Activated T-helper 1 cell treated with anti-CD3 and anti-CD28 coated beads, Interleukin-2, amount 50 U/mL, for 16 hours (primary cell): ENCODE measurements at places on chromosomes 1 and 21.
A peak's percentile ranks its signal among the peaks of the same experiment; 100 is the strongest.

DNA sequence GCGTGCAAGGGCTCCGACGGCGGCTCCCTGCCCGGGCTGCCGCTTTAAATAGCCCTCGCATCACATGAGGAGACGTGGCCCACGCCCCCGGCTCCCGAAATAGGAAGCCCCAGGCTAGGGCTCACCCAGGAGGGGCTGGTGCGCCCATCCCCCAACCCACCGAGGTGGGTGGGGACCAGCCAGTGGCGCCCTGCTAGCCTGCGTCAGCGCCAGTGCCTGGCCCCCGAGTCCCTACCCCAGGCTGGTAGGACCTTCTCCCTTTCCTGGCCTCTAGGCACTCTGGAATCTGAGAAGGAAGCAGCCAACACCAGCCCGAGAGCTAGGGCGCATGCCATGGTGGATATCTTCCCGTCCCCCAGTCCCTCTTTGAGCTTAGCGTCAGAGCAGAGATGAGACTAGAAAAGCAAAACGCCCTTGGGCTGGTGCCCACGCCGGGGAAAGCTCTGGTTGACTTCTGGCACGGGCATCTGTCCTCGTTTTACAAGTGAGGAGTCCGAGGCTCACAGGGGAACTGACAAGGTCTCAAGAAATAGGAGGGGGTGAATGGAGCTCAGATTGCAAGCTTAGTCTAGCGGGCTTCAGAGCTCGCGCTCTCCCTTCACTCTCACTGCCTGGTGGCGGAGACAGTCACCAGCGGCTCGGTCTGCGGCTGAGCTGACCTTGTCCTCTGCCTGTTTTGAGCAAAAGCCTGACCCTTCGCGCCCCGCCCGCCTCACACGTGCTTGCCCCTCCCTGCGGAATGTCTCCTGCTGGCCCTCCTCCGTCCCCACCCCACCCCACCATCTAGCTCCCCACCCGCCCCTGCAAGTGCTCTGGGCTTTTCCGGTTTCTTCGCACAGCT is at the start of gene FABP3:
Gene FABP3, minus strand, starts transcription at position 21 of the 841 bp plus-strand sequence. CDS start 62 bp downstream, outside the sequence.
- no peak for DNase-seq

DNA sequence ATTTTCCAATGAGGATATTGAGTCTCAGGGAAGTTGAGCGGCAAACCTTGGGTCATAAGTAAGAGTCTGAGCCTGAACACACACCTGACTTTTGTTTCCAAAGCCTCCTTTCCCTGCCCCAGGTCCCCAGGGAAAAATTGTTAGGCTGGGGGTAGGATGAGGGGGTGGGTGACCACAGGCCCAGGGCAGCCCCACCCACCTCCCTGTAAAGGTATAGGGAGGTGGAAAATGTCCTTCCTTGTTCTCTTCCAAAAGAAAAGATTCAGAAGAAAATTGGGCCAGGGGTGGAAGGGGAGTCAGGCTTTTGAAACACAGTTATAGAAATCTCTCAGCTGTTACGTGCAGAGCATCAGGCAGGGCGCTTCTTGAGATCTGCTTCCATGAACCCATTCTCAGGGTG is 129.7 kb upstream of the NGF start:
- DNase-seq = no peak

GRCh38 chr1:18463984-18464664 is 16.6 kb upstream of the KLHDC7A start:
- DNase-seq = no peak

DNA sequence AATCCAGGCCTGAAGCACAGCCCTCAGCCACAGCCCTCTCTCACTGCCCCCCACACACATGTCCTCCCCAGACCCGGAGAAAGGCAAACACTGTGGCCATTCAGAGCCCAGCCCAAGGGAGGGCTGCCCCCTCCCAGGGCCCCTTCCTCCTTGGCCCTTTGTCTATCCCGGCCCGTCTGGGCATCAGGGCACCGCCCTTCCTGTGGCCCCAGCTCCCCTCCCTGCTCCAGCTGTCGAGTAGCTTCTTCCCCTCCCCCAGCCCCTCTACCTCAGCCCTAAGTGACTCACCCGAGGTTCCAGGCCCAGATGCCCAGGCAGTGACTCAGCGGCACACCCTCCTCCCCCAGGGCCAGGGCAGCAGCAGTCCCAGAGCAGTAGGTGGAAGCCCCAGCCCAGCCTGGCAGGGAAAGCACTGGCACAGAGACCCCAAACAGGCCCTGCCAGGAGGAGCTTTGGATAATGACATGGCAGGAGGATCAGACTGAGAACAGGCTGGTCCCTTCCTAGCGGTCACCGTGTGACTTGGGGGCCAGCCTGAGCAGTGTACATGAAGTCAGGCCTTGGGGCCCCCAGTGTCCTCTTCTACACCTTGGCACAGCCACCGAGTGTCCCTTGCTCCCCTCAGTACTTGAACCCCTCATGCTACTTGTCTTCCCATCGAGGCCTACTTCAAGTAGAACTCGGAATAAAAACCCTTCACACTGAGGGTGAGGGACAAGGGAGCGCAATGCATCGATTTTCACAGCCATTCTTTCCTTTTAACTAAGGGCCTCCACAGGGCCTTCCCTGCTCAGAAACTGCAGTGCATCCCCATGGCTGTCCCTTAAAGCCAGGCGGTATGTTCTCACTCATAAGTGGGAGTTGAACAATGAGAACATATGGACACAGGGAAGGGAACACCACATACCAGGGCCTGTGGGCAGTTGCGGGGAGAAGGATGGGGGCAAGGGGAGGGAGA is 1.0 kb upstream of the S100A2 start:
- peak; percentile 75 for DNase-seq

GRCh38 chr1:53732912-53733317 is 6.0 kb downstream of the GLIS1 start:
- DNase-seq = no peak

- no peak for DNase-seq
These were observed 59.4 kb downstream of the SLC30A7 start for GRCh38 chr1:100955322-100955721.

GRCh38 chr1:209344156-209344555 is 239.4 kb upstream of the CAMK1G start:
- DNase-seq = no peak

GRCh38 chr1:109478806-109479205 is 4.9 kb upstream of the ATXN7L2 start:
- no peak for DNase-seq

GRCh38 chr1:37997256-37998088 is 7.7 kb upstream of the SF3A3 start:
- DNase-seq = no peak

DNA sequence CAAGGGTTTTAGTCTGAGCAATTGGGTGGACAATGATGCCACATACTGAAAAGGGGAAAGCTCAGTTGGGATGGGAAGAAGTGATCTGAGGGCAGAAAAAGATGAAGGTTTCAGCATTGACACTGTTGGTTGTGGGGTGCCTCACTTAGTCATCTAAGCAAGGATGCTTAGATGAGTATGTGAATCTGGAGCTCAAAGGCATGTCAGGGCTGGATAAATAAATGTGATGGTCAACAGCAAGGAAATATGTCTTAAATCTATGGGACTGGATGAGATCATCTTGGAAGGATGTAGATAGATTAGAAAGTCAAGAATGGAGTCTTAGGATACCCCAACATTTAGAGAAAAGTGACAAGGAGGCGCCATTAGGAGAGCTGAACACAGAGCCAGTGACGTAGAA is 114.6 kb downstream of the ZBTB18 start:
- DNase-seq = no peak

DNA sequence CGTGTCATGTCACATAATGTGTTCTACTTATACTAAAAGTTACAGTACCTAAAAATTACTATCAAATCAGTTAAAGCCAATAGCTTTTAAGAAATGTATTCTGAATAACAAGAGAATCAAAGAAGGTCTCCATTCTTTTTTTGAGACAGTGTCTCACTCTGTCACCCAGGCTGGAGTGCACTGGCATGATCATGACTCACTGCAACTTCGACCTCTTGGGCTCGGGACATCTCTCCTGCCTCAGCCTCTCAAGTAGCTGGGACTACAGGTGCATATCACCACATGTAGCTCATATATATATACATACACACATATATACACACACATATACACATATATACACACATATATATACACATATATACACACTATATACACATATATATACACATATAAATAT is 20.1 kb downstream of the COP1 start:
- no peak for DNase-seq

DNA sequence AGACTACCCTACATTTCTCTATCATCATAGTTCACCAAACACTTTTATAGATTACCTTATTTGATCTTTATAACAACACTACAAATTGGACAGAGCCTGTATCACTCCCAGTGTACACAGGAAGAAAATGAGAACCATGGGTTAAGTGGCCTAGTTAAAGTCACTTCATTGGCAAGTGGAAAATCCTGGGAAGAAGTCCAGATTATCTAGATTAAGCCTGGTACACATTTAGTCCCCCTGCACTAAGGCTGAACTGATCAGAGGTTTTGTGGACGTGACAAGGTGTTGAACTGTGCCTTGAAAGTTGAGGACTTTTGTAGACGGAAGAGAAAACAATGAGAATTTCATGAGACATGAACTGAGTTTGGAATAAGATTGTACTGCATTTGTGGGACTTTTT is 7.5 kb upstream of the USH2A start:
- DNase-seq = no peak

- no peak for DNase-seq
These were observed 32.3 kb downstream of the IVNS1ABP start for GRCh38 chr1:185284533-185285276.

GRCh38 chr1:198637916-198638437 is 863 bp upstream of the PTPRC start:
- DNase-seq = no peak

DNA sequence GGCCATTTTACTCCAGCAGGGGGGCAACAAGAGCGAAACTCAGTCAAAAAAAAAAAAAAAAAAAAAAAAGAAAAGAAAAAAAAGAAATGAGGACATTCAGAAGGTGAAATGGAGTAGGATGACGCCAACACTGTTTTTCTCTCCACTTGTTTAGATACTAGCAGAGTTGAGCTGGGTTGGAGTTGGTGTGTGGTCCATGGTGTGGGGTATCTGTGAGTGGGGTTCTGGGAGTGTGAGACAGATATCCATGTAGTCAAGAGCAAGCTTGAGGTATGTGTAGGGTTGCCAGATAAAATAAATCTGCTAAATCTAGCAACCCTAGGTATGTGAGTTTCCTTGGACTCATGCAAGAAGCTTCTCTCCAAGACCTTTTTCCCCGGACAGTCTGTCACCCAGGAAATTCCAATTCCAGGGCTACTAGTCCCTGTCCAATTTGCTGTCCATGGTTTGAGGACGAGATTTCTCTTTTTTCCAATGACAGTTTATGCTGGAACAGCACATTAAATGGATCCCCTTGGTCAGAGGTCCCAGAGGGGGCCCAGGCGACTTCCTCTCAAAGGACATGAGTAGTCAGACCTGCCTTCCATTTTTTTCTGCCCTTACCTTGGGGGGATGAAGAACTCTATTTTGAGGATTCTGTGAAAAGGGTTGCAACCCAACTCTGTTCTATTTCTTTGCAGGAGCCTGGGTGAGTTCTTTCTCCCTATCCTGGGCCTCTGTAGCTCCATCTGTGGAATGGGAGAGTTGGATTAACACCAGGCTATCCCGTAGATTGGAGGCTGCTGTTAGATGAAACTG is 2.1 kb upstream of the FOXD2 start:
- no peak for DNase-seq

GRCh38 chr1:61588736-61589672 is 135.9 kb downstream of the TM2D1 start:
- peak; percentile 12 for DNase-seq

DNA sequence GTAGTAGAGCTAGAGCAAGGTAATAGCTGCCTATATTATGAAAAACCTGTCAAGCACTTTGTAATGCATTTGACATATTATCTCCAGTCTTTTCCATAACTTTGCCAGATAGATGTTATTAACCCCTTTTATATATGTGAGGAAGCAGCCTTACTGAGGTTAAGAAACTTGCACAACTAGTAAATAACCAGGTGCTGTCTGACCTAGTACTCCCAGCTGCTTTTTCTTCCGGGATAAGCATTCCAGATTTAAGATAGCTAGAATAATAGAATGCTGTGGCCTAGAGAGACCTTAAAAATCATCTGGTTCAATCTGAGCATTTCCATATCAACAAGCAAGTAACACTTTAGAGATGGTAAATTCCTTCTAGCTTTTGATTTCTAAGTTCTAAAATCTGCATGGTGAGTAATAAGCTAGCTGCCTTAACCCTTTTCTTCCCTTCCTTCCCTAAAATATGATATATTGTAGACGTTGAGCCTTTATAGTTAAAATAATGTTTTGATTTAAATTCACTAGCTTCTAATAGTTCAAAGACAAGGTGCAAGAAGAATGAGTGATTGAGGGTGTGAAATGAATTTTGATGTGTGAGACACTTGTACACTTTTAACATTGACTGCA is 1.8 kb downstream of the SH3GLB1 start:
- no peak for DNase-seq

GRCh38 chr1:48917070-48917454 is 140.4 kb upstream of the BEND5 start:
- no peak for DNase-seq

GRCh38 chr1:17436380-17437174 is 2.9 kb downstream of the RCC2 start:
- DNase-seq = no peak

- no peak for DNase-seq
These were observed 504.0 kb upstream of the OLFM3 start for GRCh38 chr1:102500758-102501157.

GRCh38 chr1:47551971-47552528 is 114.2 kb downstream of the FOXD2 start:
- DNase-seq = no peak

- DNase-seq = no peak
These were observed 831.1 kb downstream of the LRRIQ3 start for GRCh38 chr1:73366734-73367413.

DNA sequence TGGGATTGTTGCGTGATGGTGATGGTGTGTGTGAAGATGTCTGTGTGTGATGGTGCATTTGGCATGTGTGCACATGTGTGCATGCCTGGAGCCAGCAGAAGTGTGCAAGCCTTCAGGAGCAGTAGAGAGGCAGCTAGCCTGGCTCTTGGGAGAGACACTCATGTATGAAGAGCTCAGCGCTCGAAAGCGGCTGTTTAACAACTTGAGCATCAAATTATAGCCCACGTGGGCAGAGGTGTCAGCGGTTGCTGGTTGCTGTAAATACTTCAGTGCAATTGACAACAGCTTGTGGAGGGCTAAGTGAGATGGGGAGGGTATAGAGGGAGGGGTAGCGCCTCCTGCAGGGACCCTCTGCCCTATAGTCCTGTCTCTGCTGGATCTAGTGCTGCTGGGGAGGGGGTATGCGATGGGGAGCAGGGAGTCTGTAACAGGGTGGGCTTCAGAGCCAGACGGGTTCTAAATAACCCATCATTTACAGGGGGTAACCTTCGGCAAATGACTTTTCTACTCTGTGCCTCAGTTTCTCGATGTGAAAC is 21.5 kb downstream of the FOXD2 start:
- no peak for DNase-seq

DNA sequence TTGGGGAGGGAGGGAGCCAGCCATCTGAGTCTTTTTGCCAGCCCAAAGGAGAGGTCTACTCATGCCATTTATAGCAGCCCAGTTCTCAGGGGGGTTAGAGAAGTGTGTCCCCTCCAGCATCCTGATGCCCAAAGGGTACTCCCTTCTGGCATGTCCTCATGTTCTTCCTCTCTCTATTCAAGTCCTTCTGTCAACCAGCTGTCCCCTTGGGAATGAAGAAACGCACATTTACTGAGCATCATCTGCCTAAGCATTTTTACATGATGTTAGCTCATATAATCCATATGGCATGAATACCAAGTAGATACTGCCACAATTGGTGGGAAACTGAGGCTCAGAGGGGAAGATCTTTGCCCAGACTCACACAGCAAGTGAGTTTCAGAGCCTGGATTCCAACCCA is 14.8 kb upstream of the TACSTD2 start:
- no peak for DNase-seq
